ENCODE measurements at places on chromosomes 2 and 18.

- DNase-seq = no peak
Measured at GRCh38 chr2:208783184-208783583, 376.6 kb downstream of the PTH2R start.

- DNase-seq = no peak
Measured at GRCh38 chr2:42930025-42930581, 137.7 kb upstream of the HAAO start.

DNA sequence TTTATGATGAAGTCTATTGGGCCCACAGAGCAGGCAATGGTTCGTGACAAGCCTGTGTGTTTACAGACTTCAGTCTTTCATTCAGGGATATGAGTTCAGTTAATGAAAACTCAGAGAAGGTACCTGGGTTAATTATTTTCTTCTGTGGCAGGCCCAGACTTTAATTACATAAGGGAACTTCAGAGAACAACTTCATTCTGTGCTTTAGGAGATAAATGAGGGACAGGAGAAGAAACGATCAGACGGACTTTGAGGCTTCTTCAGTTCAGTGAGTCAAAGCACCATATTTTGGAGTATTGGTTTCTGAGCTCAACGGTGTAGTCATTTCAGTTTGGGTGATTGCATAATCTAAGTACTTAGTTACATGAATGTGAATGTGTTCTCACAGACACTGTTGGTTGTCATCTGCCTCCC is 203.0 kb upstream of the KCNJ3 start:
- DNase-seq = no peak

DNA sequence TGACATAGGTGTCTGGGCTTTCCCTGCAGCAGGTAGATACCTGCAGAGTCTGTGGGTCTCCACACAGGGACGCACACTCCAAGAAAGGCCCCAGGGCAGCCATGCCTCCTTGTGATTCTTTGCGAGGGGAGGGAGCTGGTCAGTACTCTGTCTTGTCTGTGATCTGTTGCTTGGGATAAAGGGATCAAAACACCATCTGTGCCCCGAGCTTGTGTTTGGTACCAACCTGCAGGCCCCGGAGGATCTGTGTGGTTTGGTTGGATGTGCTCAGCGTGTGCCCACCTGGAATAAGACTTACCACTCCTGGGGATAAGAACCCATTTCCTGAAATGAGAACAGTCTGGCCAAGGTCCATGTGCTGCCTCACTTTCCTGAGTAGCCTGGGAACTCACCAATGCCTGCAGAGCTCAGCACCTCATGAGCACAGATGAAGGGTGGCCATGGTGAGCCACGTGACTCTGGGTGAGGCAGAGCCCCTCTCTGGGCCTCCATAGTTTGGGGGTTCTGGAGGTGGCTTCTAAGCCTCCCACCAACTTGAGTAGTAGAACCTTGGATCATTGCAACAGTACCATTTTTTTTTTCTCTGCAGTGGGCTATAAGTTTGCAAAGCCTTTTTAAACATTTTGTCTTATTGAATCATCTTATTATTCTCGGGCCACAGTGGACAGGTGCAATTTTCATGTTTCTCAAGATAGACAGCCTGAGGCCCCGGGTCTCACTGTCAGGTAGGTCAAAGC is 134.8 kb downstream of the DDX1 start:
- DNase-seq = no peak

DNA sequence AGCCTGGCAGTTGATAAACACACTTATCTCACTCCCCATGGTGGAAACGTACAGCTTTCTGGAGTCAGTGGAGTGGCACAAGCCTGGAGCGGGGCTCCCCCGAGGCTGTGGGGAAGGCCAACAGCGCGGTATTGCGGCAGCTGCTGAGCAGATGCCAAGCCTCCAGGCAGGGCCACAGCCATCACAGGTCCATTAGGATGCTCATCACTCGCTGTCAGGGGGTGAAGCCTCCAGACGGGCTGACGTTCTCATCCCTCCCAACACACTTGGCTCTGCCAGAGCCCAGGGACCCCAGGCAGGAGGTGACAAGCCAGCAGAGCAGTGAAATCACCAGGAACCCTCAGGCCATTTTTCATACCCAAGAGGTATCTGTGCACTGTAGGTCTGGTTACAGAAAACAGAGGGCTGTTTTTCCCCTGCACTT is 529.2 kb upstream of the KLHL29 start:
- no peak for DNase-seq
